ENCODE measurements at places on chromosomes 7 and 10.

- peak; percentile 19 for DNase-seq
Observed at GRCh38 chr7:149196705-149197171, 1.4 kb downstream of the ZNF282 start.

GRCh38 chr10:44723619-44724325 lies 187.4 kb upstream of the TMEM72 start:
- DNase-seq, result no peak

GRCh38 chr7:11557627-11558026 lies 274.4 kb downstream of the THSD7A start:
- DNase-seq, result no peak

GRCh38 chr7:102427019-102427405 lies 6.4 kb upstream of the ORAI2 start:
- no peak for DNase-seq

GRCh38 chr10:123913688-123914268 lies 22.2 kb upstream of the CPXM2 start:
- DNase-seq, result no peak

- no peak for DNase-seq
Observed at GRCh38 chr7:109318136-109318535, 748.5 kb downstream of the DNAJB9 start.

DNA sequence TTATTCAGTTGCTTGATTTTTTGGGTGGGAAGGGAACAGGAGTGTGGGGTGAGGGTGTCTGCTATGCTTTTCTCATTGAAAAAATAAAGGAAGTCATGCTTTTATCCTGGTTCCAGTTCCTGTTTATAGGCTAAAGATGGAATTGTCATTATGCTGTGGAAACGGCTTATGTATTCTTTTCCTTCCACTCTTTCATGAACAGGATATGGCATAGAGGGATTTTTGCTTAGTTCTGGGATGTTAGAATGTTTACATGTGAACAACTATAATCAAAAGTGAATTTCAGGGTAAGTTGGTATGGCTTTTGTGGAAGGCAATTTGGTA lies 35.9 kb upstream of the PTPN12 start:
- no peak for DNase-seq

GRCh38 chr7:70734411-70734810 lies 397.5 kb upstream of the GALNT17 start:
- DNase-seq, result no peak

DNA sequence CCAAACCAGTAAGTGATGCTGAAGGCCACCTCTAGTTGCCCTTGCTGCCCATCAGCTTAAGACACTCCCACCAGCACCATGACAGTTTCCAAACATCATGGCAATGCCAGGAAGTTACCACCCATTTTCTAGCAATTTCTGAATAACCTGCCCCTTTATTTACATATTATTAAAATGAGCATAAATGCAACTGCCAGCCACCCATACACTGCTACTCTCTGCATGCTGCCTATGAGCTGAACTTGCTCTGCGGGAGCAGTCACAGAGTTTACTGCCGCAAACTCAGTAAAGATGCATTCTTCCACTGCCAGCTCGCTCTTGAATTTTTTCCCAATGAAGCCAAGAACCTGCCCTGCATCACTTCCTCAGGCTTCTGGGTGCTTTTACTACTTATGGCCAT lies 212.6 kb downstream of the SH2D4B start:
- no peak for DNase-seq

DNA sequence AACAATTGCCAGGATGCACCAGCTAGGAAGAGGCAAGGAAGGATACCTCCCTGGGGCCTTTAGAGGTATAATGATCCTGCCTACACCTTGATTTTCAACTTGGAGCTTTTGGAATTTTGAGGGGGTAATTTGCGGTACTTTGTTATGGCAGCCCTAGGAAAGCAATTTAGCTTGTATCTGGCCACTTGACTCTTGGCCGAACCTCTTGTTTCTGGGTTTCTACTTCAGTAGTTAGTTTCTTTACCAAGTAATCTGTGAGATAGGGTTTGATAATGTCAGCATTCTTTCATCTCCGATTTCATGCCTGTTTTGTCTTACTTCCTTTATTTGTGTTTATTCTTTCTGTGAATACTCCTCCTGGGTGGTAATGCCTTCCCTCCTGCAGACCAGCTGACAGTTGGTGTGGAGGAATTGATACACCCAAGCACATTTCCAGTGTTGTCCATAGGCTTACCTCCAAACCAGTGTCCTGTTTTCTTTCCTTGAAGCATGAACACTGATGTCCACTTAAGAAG lies 163.7 kb downstream of the SND1 start:
- DNase-seq, result no peak

- no peak for DNase-seq
Observed at GRCh38 chr7:49522111-49522510, 251.3 kb upstream of the VWC2 start.

DNA sequence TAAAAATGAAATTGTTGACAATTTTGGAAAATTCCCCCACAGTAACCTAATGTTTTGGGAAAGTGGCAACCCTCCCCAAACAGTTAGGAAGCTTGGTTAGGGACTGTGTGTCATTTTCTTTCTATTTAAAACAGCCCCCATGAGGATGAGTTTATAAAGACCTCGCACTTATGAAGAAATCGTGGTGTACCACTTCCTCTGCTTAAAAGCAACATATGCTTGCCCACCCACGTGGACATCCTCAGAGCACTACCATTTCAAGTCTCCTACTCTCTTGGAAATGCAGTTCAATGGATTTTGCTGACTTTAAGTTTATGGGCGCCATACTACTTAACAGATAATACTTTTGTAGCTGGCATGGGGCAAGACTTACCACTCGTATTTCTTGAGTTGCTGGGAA lies 223.8 kb downstream of the DYNC1I1 start:
- no peak for DNase-seq

GRCh38 chr7:51263631-51264484 lies 52.8 kb downstream of the COBL start:
- DNase-seq, result no peak

GRCh38 chr10:79088613-79089355 lies 20.0 kb downstream of the ZMIZ1 start:
- no peak for DNase-seq

DNA sequence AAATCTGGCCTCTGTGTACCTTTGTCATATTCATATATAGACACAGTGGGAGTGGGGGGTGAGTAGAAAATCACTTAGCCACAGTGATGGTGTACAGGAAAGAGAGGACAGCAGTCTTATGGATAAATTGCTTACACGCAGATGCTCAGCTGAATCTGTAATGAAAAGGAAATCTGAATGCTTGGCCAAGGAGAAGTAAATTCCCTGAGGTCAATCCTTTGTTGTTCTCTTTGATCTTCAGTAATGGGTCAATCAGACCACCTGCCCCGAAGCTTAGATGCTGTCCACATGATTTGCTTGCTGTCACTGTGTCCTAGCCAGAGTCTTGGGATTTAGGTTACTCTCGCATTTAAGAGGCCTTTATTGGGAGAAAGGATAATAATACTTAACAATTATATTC lies 18.4 kb upstream of the EPHB6 start:
- no peak for DNase-seq

DNA sequence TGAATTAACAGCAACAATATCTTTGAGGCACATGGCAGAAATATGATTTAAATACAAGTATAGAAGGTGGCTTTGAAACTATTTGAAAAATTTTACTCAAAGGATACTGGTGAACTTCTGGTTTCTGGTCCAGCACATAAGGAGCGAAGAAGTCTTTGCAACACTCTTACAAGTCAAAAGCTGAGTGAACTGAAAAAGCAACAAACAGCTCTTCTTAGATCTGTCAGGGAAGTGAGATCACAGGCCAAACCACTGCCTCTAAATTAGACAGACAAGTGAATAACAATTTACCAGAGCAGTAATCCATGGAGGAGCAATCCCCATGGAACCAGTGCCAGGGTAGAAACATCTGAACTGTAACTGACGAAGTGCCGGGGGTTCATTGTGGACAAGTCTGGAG lies 9.6 kb upstream of the VWC2 start:
- DNase-seq, result no peak

- peak; percentile 97 for DNase-seq
Observed at GRCh38 chr10:72331575-72332422, 22.9 kb downstream of the DNAJB12 start.

DNA sequence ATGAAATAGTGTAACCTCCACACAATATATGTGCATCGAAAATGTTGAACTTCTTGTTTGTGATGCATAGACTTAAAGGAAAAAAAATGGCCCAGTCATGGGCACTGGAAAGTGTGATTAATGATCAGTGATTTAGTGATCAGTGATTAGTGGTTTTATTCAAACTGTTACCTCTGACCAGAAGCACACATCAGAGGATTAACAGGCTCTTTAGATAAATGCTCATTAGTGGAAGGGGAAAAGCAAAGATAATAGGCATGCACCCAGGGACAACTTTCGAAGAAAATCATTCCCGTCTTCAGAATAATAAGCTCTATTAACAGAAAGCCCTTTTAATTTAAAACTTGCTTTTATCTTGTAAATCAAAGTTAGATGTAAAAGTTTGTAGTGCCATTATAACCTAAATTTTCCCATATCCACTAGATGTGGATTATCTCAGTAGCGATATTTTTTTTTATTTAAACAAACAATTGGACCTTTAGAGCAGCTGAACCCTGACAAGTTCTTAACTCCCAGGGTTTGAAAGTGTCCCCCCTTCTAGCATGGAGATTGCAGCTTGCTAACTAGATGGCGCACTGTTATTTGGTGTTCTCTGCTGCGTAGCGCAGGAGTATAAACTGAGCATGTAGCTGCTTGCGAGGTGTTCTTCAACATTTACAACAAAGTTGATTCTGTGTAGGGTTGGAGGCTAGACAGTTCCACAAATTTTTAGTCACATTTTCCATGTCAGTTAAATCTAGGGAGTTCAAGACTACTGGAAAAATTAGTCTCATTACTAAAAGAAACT lies at the start of gene CREB5:
CREB5 (plus strand) TSS at position 643 of the 787 bp plus-strand sequence. CDS start 397 bp downstream, outside the sequence.
- no peak for DNase-seq

DNA sequence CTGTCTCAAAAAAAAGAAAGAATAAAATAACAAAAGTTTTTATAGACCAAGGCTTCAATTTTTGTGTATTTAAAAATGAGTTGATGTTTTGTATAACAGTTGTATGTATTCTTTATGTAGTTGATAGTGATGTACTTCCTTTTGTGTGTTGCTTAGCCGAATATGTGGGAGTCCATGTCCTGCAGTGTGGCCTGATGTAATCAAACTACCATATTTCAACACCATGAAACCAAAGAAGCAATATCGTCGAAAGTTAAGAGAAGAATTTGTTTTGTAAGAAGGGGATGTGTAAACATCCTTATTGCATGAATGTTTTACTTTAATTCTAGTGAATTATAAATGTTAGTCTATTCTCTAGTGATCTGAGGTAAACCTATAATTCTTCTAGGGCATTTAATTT lies 56.6 kb downstream of the MPLKIP start:
- no peak for DNase-seq

DNA sequence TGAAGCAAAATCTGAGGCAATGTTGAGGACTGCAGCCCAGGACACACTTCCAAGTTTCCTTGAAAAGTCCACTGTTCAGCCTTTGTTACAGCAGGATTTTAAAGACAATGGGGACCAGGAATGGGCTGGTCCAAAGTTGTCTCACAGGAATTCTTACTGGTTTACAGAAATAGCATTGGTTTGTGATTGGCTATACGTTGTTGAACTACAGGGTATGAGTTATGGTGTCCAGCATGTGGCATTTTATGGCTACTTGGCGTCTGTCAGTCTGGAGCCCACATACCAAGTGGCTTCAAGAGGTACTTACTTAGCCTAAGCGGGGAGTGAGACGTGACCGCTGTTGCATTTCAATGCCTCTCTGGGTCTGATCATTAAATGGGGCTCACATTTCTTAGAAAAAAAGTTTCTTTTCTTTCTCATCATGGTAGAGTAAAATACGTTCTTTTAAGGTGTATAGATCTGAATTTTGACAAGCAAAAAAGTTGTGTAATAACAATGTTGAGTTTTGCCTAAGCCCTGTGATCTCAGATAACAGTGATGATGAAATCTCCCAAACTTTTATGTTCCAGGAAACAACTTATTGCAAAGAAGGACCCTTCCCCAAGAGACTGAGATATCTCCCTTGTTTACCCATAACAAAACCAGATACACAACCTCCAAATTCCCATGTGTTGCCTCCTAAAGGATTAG lies 100.0 kb upstream of the TRIM24 start:
- no peak for DNase-seq

DNA sequence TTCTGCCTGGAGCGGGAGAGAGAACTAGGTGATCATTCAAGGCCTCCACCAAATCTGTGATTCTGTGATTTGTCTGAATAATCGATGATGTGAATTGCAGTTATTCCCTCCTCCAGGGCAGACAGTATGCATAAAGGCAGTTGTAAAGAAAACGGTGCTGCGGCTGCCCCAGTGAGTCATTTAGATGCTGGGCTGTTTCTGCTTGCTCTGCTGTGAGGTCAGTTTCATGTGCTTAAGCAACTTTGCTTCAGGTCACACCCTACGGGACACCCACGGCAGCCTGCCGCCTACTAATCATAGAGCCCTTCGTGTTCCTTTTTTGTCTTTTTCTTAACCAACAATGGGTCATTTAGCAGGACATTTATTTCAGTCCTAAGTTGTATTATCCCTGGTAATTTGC lies 158.1 kb upstream of the PITRM1 start:
- DNase-seq, result no peak

DNA sequence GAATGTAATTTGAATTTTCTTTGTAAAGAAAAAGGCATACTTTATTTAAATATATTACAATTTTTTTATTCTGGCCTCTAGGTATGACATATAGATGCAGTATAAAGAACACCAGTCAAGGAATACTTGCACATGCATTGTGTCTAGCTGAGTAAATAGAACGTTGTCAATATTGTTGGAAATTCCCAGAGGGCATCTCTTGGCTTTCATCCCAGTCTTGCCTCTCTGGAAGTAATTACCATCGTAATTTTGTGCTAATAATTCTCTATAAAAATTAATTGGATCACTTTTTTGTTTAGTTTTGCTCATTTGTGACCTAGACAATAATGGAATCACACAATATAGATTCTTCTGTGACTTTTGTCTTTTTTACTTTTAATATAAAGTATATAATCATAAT lies 1052.3 kb upstream of the CELF2 start:
- no peak for DNase-seq

- no peak for DNase-seq
Observed at GRCh38 chr7:138570715-138571114, 110.7 kb downstream of the TRIM24 start.
